ENCODE measurements at places on chromosomes 7 and 10.

DNA sequence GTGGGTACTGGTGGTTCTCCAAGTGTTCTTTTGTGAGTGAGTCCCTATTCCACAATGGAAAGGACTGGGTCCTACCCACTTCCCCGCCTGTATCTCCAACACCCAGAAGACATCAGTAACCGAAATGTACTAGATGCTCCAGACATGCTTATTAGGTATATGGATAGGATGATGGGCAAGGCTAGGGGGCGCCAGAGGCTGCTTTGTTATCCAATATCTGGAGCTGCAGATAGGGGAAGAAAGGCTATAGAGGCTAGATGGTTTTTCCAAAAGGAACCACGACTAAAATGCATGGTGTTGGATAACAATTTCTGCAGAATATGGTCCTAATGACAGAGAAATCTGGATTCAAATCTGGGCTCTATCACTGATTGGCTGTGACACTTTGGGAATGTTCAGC, 56.2 kb upstream of the TM9SF3 start:
- peak; percentile 58 for DNase-seq

- DNase-seq: no peak
Measured at GRCh38 chr7:105640956-105641810, 59.9 kb upstream of the EFCAB10 start.

- no peak for DNase-seq
Measured at GRCh38 chr10:98295907-98296306, 27.9 kb upstream of the LOXL4 start.

GRCh38 chr7:158239290-158239981, 348.2 kb downstream of the PTPRN2 start:
- DNase-seq: no peak

GRCh38 chr7:146176860-146177259, 60.3 kb downstream of the CNTNAP2 start:
- no peak for DNase-seq

DNA sequence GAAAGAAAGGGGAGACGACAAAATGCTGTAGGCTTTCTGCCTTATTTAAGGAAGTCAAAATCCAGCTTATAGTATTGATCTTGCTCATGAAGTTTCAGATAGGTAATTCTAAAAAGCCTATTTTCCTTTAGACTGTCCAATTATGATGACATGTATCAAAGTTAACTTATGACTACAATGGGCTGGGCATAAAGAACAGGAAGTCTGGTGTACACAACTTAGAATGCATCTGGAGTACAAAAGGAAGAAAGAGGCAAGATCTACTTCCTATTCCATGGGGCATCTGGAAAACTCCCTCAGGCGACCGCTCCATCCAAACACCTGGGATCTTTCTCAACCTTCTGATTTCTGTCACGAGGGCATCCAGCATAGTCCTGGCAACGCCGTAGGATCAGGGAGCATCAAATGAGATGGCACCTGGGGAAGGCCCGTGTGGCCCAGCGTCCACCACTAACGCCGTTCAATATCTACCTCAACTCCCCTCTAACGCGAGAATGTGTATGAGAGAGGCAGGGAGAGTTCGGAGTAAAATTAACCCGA, 512 bp downstream of the FAM24B start:
- peak; percentile 74 for DNase-seq

DNA sequence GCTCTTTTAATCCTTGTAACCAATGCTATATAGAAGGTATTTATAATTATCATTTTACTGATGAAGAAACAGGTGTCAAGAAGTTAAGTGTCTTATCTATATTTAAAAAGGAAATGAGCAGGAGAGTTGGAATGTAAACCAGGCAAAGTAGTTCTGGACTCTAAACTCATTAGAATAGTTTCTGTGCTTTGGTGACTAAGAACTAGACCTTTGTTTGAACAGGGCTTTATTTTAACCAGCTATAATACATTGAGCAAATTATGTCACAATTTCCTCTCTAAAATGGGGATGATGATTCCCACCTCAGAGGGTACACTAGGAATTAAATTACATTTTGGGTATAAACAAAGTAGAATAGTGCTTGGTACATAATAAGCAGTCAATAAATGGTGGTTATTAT, 236.0 kb downstream of the MAGI2 start:
- DNase-seq: peak; percentile 3

- peak; percentile 10 for DNase-seq
Measured at GRCh38 chr7:130299866-130300265, 6.9 kb downstream of the CPA4 start.

DNA sequence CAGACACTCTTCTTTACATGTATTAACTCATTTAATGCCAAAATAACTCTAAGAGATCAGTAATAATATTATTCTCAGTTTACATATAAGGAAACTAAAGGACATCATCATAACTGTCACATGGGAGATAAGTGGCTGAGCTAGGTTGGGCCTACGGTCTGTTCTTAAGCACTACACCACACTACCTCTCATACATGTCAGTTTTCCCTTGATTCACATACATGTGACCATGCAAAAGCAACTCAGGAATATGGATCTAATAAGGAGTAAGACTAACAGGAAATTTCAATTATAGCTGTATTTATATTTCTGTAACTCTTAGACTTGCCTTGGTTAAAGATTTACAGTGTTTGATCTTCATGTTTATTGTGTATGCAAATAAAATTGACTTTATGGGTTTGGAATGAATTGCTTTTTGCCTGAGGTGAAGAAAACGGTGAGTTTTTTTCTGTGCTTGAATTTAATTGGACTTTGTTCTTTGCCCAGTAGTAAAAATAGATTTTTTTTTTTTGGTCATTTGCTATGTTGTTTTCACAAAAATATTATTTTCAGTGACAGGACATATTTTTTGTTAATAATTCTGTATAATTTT, 69.7 kb downstream of the CYP51A1 start:
- DNase-seq: no peak
